ENCODE measurements at places on chromosomes 16 and 17.
A peak's percentile ranks its signal among the peaks of the same experiment; 100 is the strongest.

DNA sequence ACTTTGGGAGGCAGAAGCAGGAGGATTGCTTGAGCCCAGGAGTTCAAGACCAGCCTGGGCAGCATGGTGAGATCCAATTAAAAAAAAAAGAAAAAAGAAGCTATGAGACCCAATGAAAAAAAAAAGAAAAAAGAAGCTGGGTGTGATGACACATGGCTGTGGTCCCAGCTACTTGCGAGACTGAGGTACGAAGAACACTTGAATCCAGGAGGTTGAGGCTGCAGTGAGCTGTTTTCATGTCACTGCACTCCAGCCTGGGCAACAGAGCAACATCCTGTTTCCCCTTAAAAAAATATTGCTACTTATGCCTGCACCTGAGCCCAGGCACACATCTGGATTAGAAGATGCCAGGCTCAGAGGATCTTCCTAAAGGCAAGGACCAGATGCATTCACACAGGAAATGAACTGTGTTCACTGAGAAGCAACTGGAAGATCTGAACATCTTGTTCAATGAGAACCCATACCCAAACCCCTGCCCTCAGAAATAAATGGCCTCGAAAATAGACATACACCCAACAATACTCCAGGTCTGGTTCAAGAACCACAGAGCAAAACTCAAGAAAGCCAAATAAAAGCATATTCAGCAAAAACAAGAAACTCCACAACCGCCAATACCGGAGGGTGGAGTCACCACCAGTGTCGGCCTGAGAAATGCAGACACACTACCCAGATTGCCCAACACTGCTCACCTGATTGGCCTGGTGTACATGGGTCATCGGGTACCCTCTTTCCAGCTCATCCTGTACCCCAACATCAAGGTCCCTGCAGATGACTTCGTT lies 4.4 kb downstream of the RNF135 start:
- no peak for DNase-seq

DNA sequence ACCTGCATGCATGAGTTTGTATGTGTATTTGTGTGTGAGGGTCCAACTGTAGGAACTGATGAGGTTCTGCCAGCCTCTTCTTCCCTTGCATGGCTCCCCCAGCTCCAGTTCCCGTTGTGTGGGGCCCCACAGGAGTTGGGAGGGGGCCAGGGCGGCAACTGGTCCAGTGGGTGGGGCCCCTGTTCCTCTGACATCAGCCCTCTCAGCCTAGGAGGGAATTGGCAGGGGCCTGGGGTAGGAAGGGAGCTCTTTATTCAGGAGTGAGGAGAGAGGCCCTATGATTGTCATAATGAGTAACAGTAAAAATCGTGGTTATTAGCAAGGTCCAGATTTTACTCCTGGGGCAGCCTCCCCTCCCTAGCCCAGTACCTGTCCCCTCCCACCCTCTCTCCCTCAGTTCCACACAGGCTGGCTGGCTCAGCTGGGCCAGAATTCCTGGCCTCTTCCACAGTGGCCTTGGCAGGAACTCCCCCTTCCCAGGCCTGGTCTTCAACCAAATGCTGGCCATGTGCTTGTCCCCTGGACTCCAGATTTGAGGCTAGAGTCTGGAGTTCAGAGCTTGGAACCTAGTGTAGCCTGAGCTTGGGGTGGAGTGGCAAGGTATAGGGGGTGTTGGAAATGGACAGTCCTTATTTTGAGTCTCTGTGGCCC lies 18.9 kb downstream of the RARA start:
- no peak for DNase-seq

DNA sequence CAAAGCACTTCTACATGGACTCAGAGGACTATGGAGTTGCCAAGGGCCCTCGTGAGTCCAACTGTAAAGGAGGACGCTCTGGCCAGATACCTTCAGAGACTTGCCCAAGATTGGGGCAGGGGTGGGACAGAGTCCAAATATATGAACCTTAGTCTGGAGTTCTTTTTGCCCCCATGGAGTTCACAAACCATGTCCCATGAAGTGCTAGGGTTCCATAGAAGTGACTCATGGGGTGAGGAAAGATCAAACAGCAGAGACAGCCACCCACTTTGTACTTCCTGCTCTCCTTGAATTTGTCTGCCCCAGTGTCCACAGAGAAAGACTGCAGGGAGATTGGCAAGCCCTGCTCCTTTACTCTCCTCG lies 29.0 kb downstream of the SRL start:
- no peak for DNase-seq

DNA sequence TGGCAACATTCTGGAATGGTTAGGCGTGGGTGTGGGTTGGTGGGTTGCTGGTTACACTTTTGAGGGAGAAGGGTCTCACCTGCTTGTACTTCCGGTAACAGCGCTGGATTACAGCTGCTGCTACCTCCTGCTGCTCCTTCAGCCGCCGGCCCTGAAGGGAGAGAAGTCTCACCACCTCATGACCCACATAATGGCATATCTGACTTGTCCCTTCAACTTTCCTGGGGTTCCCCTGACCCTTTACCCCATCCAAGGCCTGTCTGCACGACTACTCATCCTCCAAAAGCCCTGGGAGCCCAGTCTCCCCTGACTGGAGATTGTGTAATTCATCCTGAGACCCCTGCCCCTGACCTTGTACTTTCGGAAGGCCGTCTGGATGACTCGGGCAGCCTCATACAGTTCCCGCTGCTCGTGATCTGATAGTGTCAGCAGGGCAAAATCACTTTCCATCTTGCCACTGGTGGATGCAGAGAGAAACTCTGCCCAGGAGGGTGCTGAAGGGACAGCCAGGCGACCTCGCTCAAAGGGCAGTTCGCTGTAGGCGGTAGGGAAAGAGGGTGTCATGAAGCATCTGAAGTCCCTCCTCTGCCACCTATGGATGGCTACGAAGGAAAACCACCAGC lies 2.0 kb upstream of the SPAG7 start:
- DNase-seq: no peak

DNA sequence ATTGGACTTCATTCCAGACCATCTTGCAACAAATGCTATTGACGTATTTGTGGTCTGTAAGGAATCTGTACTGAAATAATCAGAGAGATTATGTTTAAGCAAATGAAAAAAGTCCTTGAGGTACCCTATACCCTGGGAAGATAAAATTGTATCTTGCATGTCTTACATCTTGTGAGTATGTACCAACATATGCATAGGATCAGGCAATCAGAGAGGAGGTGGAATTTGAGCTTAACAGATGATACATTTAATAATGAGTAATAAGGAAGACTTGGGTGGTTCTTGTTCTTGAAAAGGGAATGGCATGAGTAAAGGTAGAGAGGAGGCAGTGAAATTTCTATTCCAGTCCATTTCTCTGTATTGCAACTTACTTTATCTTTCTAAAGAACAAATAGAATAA lies 10.6 kb downstream of the MOSMO start:
- DNase-seq: no peak

DNA sequence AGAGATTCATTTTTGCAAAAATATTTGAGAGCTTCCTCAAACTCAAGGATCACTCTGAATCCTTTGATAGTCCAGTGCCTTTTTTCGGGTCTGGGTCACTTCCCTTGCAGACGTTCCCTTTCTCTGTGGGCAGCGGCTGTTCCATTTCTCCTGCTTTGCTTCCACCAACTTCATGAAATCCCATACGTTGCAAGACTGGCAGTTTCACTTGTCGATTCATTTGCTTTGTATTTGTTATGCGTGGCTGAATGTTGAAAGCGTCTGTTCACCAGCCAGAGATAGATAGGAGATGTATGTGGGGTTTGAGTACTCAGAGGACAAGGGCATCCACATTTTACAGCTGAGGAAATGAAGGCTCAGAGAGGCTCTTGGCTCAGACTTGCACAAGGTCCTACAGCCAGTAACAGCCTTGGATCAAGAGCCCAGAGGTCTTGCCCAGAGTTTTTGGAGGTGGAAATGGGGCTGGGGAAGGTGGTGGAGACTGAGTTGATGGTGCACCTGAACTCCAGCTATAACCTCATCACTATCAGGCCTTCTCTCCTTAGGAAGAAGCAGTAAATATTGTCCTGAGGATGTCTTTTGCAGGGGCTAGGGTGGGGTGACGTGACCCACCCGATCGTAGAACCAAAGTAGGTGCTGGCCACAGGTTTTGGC lies 1.3 kb upstream of the CCDC102A start:
- no peak for DNase-seq

DNA sequence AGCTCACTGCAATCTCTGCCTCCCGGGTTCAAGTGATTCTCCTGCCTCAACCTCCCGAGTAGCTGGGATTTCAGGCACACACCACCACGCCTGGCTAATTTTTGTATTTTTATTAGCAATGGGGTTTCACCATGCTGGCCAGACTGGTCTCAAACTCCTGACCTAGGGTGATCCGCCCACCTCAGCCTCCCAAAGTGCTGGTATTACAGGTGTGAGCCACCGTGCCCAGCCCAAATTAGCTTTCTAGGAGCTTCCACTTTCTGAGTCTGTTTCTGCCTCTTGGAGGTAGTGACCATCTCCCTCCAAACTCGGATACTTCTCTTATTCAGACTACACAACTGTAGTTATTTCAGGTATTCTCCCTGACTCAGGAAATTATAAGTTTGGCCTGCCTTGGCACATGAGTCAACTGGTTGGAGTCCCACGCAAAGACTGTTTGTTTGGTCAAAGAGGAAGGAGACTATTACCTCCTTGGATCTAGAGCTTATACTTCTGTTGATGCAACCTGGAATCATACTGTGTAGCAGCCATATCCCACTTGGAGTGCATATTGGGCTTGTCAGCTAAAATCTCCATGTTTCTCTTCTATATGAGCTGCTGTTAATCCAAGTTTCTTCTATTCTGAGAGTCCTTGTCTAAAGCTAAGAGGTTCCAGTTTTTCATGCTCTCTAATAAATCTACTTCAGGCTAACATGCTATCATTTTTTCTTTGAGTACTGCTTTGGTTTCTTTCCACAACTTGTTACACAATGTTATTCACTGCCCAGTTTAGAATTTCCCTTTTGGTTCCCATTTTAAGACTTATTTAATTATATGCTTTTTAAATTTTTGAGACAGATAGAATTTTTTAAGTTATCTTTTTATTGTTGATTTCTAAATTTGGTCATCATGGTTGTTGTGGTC lies 7.5 kb downstream of the IL4R start:
- DNase-seq: no peak

- DNase-seq: no peak
Measured at GRCh38 chr17:81720267-81721071, 8.4 kb downstream of the SLC25A10 start.

- no peak for DNase-seq
Measured at GRCh38 chr17:43599835-43600234, 53.7 kb upstream of the ETV4 start.

DNA sequence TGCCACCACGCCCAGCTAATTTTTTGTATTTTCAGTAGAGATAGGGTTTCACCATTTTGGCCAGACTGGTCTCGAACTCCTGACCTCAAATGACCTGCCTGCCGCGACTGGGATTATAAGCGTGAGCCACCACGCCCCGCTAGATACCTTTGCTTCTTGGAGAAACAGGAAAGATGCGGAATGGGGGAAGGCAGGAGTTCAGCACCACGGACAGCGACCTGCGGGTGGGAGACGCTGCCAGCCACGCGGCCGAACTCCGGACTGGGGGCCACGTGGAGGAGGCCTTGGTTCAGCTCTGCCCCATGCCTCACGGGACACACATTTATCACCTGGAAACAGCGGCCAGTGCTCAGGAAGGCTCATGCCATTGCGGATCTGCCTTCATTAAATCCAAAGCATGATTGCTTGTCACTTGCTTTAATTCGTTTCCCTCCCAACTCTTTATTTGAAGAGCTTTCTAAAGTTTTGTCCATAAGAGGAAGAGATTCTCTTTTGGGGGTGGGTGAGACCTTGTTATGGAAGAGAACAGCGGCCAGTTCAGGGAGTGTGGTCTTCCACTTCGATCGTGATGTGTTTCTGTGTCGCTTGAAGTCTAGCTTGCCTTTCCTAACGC lies 219.9 kb downstream of the ENGASE start:
- DNase-seq: no peak

- DNase-seq: no peak
Measured at GRCh38 chr16:76748461-76749348, 442.3 kb upstream of the MON1B start.

GRCh38 chr17:59863616-59864015 lies 29.1 kb downstream of the TUBD1 start:
- no peak for DNase-seq

DNA sequence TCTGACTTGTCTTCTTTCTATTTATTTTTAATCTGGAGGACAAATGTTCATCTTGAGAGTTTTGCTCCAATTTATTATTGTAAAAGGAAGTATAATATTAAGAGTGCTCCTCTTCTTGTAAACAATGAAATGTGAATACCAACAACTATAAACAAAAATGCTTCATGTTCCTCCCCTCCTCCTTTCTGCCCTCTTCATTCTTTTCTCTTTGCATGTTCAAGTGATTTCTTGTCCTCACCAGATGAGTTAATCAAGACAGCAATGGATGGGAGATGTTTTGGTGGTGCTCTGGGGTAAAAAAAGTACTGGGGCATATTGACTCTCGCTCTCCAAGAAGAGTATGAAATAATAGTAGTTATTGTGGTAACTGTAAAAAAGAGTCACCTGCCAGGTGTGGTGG lies 24.3 kb downstream of the ITGB3 start:
- DNase-seq: no peak

DNA sequence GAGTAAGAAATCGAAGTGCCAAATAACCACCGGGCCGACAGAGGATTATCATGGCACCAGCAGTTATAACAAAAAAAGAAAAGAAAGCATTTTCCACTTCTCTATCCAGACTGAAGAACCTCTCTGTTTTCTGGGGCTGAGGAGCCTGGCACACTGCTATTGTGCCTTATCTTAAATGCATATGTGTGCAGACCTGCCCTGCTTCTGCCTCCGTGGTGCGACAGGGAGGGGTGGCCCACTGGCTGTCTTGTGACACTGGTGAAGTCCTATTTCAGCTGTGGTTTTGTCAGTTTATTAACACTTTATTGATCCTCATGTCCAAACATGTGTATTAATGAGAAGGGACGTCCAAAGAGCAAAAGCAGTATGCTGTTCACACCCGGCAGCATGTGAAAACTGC lies 55.4 kb downstream of the CDK5R1 start:
- DNase-seq: no peak

DNA sequence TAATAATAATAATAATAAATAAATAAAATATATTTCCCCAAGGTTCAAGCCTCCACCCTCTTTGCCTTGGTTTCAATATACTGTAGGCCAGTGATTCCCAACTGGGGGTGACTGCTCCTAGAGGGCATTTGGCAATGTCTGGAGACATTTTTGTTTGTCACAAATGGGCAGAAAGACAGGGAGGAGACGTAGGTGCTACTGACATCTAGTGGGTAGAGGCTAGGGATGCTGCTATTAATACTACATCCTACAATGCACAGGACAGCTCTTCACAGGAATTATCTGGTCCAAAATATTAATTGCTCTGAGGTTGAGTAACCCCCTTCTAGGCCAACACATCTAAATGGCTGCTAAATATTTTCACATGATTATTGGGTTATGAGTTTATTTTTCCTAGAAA lies 12.8 kb upstream of the PRR14 start:
- DNase-seq: peak; percentile 80

GRCh38 chr16:149024-149660 lies 3.3 kb upstream of the HBZ start:
- DNase-seq: no peak

DNA sequence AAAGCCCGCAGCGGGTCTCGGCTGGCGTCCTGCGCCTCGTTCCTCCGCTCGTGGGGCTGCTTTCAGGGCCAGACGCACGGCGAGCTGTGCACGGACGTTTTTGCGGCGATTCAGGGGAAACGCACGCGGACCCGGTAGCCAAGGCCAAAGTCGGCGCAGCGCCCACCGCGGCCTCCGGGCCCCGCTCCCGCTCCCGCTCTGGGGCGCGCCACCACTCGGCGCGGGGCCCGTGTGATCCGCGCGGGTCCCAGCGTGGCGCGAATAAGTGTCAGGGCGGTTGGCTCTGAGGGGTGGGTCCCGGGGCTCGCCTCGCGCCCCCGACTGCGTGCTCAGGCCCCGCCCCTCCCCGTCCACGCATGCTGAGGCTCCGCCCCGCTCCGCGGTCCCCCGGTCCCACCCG lies 694 bp upstream of the TBCD start:
- no peak for DNase-seq

Data from NCI-H524 (cell line).